Mammary epithelial cell (primary cell): ENCODE measurements at places on chromosomes 3 and 15. TPM values are rescaled to one million over a fixed set of nuclear protein-coding genes. Genes with fewer than 3 reads are reported as not detected.

The CP gene
- total RNA-seq = not detected

- no peak for DNase-seq
Measured at GRCh38 chr3:161700998-161701397, 204.4 kb downstream of the OTOL1 start.

DNA sequence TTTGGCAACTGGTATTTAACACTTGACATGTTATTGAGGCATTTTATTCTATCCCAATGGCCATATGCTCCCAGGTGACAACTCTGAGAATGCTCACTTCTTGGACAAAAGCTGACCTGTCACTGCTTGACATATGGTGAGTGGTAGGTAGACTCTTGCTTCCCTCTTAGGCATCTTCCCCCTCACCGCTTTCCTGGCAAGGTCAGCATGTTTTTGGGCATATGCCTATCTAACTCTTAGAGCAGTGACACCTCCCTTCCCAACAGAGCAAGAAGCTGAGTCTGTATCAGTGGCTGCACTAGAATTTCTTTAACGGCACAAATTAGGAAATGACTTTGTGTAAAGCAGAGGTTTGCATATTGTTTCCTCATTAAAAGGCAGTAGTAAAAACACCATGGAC is 300.7 kb downstream of the OXSM start:
- no peak for DNase-seq

DNA sequence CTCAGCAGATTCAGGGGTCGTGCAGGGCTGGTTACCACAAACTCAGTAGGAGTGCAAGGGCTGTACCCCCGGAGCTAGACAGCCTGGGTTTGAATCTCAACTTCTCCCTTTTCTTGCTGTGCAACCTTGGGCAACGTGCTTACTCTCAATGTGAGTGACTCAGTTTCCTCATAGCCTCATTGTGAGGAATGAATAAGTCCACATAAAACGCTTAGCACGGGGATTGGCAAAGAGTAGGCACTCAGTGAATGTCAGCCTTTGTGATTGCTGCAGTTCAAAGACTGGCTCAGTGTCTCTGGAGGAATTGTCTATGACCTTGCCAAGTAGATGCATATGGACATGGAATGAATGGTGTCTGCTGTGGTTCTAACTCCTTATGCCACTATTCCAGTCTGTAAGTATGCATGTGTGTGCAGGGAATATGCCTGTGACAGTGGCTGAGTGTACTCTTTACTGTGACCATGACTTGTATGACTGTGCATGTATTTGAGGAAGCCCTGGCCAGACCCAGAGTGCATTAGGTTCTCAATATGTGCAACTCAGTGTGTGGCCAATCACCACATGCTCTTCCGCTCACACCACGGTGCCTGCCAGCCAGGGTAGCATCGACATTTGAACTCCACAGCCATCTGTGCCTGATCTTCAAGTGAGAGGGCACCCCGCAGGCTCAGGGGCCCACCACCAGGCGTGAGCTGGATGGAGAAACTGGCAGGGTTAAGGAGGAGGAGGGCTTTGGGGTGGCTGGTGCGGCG is 900 bp upstream of the HYAL3 start:
- DNase-seq = peak; percentile 82

GRCh38 chr3:140344601-140345205 is 333.2 kb upstream of the TRIM42 start:
- no peak for DNase-seq

The RHOV gene
- 0.83 TPM for total RNA-seq

The AGBL1 gene
- total RNA-seq = not detected in 2 replicates

The PLOD2 gene
- total RNA-seq = 32.3 and 42.1 TPM in 2 replicates

DNA sequence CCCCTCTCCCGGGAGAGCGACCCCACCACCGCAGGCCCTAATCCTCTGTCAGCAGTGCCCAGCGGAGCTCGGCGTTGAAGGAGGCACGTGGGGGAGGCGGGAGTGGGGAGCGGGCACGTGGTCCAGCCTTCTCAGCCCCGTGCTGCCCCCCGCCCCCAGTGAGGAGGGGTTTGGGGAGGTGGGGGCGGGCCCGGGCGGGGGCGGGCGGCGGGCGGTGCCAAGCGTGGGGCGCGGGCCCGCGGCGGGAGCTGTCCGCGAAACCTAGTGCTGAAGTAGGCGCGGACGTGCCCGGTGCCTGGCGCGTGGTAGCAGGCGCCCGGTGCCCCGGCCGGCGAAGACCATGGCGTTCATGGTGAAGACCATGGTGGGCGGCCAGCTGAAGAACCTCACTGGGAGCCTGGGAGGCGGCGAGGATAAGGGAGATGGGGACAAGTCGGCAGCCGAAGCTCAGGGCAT is at the start of gene CPLX3:
TSS of gene CPLX3 (plus strand) at position 264 of the 456 bp plus-strand sequence. CDS start at position 341, 77 bp downstream.
- DNase-seq = no peak
